Forelimb muscle (tissue), 1 donor: ENCODE measurements at places on chromosomes 6 and 20. TPM values are rescaled to one million over a fixed set of nuclear protein-coding genes. Genes with fewer than 3 reads are reported as not detected.

The ARFGEF3 gene
- 1.7 TPM for polyA plus RNA-seq

The RCAN2 gene
- 4.7 TPM for polyA plus RNA-seq

The DZANK1 gene
- polyA plus RNA-seq: 1.8 TPM

DNA sequence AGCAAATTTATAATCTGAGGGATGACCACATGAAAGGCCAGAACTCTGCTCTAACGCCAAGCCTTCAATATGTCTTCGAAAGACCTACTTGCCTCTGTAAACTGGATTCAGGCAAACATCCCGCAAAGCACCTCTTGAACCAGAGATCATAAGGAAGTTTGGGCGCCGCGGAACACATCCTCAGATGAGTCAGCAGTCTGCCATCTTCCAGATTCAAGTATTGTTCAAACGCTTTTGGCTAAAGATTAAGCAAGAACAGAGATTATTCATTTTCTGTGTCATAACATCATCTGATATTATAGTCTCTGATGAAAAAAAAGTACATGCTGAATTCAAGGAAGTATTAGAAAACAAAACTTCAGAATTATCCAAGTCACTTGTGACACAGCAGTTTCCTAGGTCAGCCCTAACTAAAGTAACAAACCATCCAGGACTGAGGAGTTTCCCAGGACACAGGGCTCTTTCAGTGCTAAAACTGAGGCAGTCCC, 20.8 kb downstream of the TBC1D7 start:
- DNase-seq: no peak

DNA sequence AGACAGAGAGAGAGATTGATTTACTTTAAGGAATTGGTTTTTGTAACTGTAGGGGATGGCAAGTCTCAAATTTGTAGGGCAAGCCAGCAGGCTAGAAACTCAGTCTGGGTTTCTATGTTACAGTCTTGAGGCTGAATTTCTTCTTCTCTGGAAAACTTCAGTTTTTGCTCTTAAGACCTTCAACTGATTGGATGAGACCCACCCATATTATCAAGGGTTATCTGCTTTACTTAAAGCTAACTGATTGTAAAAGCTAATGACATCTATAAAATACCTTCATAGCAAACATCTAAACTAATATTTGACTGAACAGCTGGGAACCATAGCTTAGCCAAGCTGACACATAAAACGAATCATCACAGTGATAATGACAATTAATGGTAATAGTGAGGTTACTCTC, 22.4 kb downstream of the SLC35F1 start:
- DNase-seq: no peak

- DNase-seq: no peak
Measured at GRCh38 chr20:54065601-54066038, 4.8 kb downstream of the BCAS1 start.

DNA sequence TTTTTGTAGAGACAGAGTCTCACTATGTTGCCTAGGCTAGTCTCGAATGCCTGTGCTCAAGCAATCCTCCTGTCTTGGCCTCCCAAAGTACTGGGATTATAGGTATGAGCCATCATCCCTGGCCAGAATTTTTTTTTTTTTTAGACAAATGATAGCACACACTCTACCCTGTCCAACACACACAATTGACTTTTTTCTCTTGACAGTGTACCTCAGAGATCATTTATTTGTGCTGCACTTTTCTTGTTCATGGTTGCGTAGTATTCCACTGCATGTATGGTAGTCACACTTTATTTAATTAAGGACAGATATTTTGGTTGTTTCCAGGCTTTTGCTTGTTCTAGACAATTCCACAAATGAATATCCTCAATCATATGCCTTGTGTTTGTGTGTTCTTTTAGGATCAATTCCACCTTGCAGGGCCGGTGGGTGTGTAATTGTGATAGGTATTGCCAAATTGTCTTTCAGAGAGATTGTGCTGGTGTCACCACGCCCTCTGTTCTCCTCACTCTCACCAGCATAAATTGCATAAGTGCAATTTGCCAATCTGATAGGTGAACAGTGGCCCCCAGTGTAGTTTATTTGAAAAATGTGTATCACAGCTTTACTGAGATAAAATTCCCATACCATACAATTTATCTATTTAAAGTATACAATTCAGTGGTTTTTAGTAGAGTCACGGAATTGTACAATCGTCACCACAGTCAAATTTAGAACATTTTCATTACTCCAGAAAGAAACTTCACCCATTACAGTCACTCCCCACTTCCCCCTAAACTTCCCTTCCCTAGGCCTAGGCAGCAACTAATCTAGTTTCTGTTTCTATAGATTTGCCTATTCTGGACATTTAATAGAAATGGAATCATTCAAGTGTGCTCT, 20.1 kb downstream of the SRC start:
- DNase-seq: no peak

DNA sequence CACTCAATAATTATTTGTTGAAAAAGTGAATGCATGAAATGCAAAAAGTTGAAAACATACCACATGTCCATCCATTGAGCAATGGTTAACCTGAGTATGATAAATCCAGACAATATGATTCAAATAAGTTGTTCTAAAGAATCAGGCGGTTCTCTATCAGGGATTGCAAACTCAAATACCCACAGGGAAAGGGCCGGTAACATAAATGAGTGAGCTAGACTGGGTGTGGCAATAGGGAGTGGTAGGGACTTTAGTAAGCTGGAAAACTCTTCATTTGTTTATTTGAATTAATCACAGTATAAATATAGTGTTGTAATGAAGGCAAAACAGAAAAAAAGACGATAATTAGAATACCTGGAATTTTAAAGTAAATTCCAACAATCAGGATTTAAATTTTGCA, 106.3 kb downstream of the BCAS1 start:
- DNase-seq: no peak
